ENCODE measurements at places on chromosomes 13 and 19. TPM values are rescaled to one million over a fixed set of nuclear protein-coding genes. Genes with fewer than 3 reads are reported as not detected.

Gene TEX101
- total RNA-seq: not detected

Gene MEGF8
- 15.9 TPM for total RNA-seq

Gene LIN7B
- total RNA-seq: 6.4 TPM

Gene LGALS7B
- total RNA-seq: not detected

Gene ZNF226
- total RNA-seq: 10.7 TPM

Gene RASA3
- 0.56 TPM for total RNA-seq

Gene ZNF229
- total RNA-seq: not detected

GRCh38 chr19:23318143-23318542, 67.9 kb upstream of the ZNF724 start:
- H3K36me3 ChIP-seq: no peaks in the 10 kb centered on the region
- H3K4me1 ChIP-seq: no peaks in the 10 kb centered on the region
- H3K27ac ChIP-seq: no peak overlapping the region
- no peaks in the 10 kb centered on the region for H3K27me3 ChIP-seq
- H3K4me3 ChIP-seq: no peak overlapping the region

DNA sequence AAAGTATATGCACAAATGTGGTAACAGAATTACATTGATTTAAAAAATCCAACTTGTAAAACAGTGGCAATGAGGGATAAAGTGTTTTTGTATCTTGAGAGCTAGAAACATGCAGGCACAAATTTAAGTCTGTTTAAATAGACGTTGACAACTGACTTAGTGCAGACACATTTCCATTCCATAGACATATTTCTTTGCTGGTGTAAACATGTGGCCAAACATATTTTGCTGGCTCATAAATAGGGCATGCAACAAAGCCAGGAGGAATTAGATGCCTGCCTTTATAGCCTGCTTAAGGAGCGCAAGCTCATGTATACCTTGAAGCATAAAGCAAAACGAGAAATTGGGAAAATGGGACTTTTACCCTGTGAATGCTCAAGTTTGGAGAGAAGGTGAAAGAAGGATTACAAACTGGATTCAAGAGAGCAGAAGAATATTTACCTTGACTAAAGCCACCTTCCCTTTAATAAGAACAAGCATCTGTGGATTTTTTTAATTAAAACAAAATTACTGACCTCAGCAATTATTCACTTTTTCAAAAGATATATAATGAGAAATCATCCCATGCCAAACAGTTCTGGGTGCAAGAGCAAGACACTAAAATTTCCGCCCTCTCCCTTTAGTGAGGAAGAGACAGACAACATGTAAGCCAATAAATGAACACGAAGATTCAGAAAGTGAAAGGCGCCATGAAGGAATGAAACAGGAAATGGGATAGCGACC, 71.0 kb downstream of the DCT start:
- H3K27ac ChIP-seq: no peak overlapping the region
- no peaks in the 10 kb centered on the region for H3K4me1 ChIP-seq
- H3K36me3 ChIP-seq: no peaks in the 10 kb centered on the region
- no peak overlapping the region for H3K4me3 ChIP-seq

DNA sequence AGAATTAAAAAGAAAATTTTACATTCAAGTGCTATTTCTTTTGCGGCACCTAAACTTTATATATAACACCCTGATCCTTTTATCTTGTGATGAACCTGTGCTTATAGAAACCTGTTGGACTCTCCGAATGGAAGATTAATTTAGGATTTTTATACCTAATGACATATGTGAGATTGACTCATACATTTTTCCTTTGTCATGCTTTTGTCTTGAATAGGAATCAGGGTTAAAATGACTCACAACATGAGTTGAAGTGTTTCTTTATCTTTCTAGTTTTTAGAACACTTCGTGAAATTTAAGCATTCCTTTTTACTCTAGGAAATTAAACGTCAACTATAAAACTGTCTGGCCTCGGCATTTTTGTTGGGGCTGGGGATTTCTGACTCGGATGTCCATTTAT, 378.9 kb downstream of the PCDH20 start:
- DNase-seq: no peak
- H3K36me3 ChIP-seq: no peaks in the 10 kb centered on the region
- no peaks in the 10 kb centered on the region for H3K4me1 ChIP-seq
- no peak overlapping the region for H3K4me3 ChIP-seq

- DNase-seq: no peak
- no peaks in the 10 kb centered on the region for H3K27me3 ChIP-seq
- no peaks in the 10 kb centered on the region for H3K4me1 ChIP-seq
- no peaks in the 10 kb centered on the region for H3K36me3 ChIP-seq
- H3K27ac ChIP-seq: no peak overlapping the region
- H3K4me3 ChIP-seq: no peak overlapping the region
These were observed 501.5 kb downstream of the SUCLA2 start for GRCh38 chr13:47499358-47500150.

DNA sequence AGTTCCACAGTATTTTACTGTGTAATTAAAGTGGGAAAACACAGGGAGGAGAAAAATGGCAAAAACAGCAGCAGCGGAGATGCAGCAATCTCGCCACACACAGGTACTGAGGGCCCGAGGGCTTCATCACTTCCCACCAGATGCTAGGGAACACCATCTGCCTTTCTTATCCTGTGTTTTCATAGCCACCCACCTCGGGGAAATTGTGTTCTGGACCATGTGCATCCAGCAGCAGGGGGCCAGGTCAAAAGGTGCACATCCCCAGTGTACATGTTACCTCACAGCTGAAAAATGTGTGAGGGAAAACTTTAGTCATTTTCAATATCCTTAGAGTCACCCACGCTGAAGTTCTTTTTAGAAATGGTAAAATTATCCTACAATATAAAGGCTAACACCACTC, 30.2 kb downstream of the PDCD5 start:
- no peaks in the 10 kb centered on the region for H3K27me3 ChIP-seq
- no peaks in the 10 kb centered on the region for H3K4me1 ChIP-seq
- H3K36me3 ChIP-seq: peaks cover 16% of the 10 kb centered on the region
- DNase-seq: no peak
- H3K27ac ChIP-seq: no peak overlapping the region

- H3K36me3 ChIP-seq: no peaks in the 10 kb centered on the region
- H3K27ac ChIP-seq: peak overlapping the region; percentile 56
- H3K27me3 ChIP-seq: no peaks in the 10 kb centered on the region
- DNase-seq: peak; percentile 74
These were observed 576 bp downstream of the DOT1L start for GRCh38 chr19:2164020-2164998.

GRCh38 chr13:114281351-114282040, at the start of gene UPF3A:
TSS of gene UPF3A (plus strand) at chr13:114281601. CDS start at chr13:114281640, 39 bp downstream.
- peak within 1 kb of the TSS; percentile 93 for H3K27ac ChIP-seq
- peaks cover 30% of the 10 kb centered on the region for H3K4me1 ChIP-seq
- H3K27me3 ChIP-seq: no peaks in the 10 kb centered on the region
- H3K36me3 ChIP-seq: peaks cover 19% of the 10 kb centered on the region

DNA sequence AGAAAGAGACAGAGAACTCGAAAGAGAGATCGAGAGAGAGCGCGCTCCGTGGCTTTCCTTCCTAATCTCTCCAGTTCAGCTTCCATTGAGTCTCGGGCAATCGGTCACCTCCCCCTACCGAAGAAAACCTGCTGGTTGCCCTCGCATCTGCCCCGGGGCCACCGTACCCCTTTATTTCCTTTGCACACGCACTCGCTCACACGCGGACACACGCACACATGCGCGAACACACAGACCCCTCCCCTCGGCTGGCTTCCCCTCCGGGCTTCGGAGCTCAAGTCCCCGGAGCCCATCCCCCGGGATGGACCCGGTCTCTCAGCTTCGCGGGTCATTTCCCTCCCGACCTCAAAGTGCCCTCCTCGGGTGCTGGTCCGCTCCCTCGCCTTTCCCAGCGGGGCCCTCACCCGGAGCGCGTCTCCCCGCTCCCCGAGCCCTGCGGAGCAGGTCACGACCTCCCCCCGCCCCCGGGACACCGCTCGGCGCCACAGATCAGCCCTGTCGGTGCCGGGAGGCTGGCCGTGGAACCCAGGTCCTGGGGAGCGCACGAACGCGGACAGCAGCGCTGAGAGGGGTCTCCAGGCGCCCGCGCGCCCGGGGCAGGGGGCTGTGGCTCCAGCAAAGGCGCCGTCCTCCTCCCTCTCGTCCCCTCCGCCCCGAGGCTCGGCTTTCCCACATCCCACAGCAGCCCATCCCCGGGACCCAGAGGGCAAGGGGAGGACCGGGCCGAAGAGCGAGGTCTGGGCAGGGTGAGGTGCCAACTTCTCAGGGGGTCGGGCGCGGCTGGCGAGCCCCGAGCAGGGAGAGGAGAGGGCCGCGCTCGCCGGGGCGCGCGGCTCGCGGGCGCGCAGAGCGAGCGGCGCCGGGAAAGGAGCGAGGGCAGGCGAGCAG, 1.8 kb downstream of the DACH1 start:
- no peak overlapping the region for H3K4me3 ChIP-seq
- no peak overlapping the region for H3K27ac ChIP-seq
- no peaks in the 10 kb centered on the region for H3K4me1 ChIP-seq
- H3K27me3 ChIP-seq: no peaks in the 10 kb centered on the region
- no peak for DNase-seq

DNA sequence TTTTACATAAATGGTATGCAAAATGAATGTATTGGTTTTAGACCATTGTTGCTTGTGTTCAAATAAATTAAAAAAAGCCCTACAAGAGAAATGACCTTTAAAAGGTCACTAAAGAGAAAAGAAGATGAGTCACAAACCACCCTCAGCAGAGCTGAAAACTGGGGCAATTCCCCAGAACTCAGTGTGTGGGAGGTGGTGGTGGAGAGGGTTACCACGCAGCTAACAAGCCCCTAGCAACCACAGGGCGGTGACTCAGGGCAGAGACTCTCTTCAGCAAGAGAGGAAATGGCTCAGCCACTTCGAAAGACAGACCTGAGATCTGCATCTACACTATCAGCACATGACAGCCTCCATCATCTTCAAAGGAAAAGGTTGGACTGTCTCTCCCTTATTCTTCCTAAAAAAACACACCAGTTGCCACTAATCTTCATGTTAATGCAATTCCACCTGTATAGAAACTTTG, 29.4 kb upstream of the NDFIP2 start:
- no peak overlapping the region for H3K4me3 ChIP-seq
- H3K27ac ChIP-seq: no peak overlapping the region
- peaks cover 6% of the 10 kb centered on the region for H3K4me1 ChIP-seq

DNA sequence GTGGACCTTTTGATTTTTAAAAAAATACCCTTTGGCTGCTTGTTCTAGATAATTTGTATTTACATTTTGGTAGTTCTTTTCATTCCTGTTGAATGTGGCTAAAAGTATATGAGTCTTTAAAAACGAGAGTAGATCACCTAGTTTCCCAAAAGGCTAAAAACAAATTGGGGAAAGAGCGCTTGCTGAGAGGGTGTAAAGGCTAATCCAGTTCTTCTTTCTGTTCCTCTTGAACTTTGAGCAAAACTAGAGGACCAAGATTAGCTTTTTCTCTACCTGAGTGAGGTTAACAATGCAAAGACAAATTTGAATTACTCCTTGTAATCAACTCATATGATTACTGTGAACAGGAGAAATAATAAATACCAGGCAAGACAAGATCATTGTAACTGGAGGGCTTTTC, 2513.2 kb downstream of the PCDH9 start:
- peak overlapping the region; percentile 88 for H3K27ac ChIP-seq
- peak overlapping the region; percentile 20 for H3K4me3 ChIP-seq
- peaks cover 39% of the 10 kb centered on the region for H3K4me1 ChIP-seq
- H3K27me3 ChIP-seq: no peaks in the 10 kb centered on the region

- H3K27ac ChIP-seq: no peak overlapping the region
- no peak for DNase-seq
- no peak overlapping the region for H3K4me3 ChIP-seq
- no peaks in the 10 kb centered on the region for H3K36me3 ChIP-seq
- peaks cover 32% of the 10 kb centered on the region for H3K4me1 ChIP-seq
These were observed 90.0 kb upstream of the SERP2 start for GRCh38 chr13:44283600-44283999.

- H3K27me3 ChIP-seq: 0 out of 2 replicates have a peak, but pooled peaks cover 2% of the 10 kb centered on the region
- H3K4me3 ChIP-seq: no peak overlapping the region
- no peaks in the 10 kb centered on the region for H3K36me3 ChIP-seq
- peak; percentile 42 for DNase-seq
- peaks cover 14% of the 10 kb centered on the region for H3K4me1 ChIP-seq
These were observed 3.8 kb downstream of the LILRA4 start for GRCh38 chr19:54335164-54335563.

DNA sequence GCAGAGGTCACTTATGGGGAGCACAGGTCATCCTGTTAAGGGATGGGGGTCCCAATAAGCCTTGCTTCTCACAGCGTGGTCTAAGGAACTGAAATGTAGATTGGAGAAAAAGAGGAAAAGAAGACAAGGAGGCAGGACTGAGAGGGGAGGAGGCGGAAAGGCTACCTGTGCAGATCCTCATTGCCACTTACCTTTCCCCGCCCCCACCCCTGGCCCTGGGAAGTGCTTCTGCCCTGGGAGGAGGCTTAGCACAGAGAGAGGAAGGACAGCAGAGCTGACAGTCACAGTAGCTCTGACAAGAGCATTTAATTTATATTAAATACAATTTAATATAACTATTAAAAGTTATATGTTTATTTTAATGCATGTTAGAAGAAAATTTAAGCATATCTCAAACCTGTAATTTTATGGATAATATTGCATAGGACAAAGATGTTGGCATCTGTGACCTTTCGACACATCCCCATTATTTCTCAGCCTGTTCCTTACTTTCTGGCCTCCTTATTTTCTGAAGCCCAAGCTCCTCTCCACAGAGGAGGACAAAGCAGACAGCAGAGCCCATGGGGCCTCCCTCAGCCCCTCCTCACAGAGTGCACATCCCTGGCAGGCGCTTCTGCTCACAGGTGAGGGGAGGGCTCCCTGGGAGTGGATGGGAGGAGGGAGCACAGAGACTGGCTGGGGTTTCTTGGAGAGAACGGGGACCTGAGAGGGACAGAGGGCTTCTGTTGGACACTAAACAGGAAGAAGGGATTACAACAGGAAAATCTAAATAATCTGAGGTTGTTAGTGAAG, 23.4 kb downstream of the CEACAM21 start:
- no peak overlapping the region for H3K27ac ChIP-seq
- H3K4me3 ChIP-seq: no peak overlapping the region
- H3K27me3 ChIP-seq: no peaks in the 10 kb centered on the region
- no peaks in the 10 kb centered on the region for H3K4me1 ChIP-seq
- no peaks in the 10 kb centered on the region for H3K36me3 ChIP-seq

DNA sequence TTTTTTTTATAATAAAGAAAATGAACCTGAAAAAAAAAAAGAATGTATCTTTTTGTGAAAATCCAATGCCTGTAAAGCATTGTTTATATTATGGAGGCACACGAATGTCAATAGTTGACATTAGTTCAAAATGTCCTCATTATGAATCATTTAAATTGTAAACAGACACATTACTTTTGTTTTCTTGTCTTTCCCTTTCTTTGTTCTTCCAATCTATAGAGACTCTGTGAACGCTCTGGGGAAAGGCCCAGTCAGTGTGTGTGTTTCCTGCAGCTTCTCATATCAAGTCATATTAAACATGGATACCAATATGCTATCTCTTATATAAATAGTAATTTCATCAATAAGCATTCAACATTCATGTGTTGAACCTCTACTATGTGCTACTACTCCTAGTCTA, 193.1 kb downstream of the KCTD12 start:
- H3K27me3 ChIP-seq: no peaks in the 10 kb centered on the region
- H3K4me1 ChIP-seq: no peaks in the 10 kb centered on the region
- H3K36me3 ChIP-seq: no peaks in the 10 kb centered on the region
- H3K4me3 ChIP-seq: no peak overlapping the region
- no peak overlapping the region for H3K27ac ChIP-seq

- H3K27me3 ChIP-seq: no peaks in the 10 kb centered on the region
- H3K4me1 ChIP-seq: no peaks in the 10 kb centered on the region
- no peaks in the 10 kb centered on the region for H3K36me3 ChIP-seq
- H3K4me3 ChIP-seq: no peak overlapping the region
These were observed 6.5 kb upstream of the CCL25 start for GRCh38 chr19:8045872-8046568.

GRCh38 chr19:1400281-1401137, 833 bp downstream of the GAMT start:
- DNase-seq: peak; percentile 68
- peaks cover 4% of the 10 kb centered on the region for H3K36me3 ChIP-seq
- peak overlapping the region; percentile 57 for H3K27ac ChIP-seq
